ENCODE measurements at places on chromosomes 1 and 21.

- no peak for DNase-seq
These were observed 174.7 kb downstream of the LBR start for GRCh38 chr1:225253173-225253572.

GRCh38 chr1:1318777-1319645 lies 5.4 kb downstream of the INTS11 start:
- no peak for DNase-seq

- no peak for DNase-seq
These were observed 436.8 kb downstream of the CAMTA1 start for GRCh38 chr1:7221826-7222694.

DNA sequence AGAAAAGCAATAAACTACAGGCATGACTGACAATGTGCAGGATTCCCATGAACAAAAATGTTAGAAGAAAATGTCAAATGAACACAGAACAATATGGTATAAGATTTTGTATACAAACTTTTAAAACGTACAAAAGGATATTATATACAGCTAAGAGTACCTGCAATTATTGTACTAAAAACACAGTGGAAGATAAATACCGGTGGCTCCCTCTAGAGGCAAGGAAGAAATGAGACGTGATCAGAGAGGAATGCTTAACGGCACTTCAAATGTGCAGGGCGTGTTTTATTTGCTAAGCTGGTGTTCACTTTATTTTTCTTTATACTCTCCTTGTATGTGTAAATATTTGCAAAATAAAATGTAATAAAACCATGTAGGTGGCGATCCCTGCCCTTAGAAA lies 191.8 kb upstream of the SAMSN1 start:
- DNase-seq, result peak; percentile 9

DNA sequence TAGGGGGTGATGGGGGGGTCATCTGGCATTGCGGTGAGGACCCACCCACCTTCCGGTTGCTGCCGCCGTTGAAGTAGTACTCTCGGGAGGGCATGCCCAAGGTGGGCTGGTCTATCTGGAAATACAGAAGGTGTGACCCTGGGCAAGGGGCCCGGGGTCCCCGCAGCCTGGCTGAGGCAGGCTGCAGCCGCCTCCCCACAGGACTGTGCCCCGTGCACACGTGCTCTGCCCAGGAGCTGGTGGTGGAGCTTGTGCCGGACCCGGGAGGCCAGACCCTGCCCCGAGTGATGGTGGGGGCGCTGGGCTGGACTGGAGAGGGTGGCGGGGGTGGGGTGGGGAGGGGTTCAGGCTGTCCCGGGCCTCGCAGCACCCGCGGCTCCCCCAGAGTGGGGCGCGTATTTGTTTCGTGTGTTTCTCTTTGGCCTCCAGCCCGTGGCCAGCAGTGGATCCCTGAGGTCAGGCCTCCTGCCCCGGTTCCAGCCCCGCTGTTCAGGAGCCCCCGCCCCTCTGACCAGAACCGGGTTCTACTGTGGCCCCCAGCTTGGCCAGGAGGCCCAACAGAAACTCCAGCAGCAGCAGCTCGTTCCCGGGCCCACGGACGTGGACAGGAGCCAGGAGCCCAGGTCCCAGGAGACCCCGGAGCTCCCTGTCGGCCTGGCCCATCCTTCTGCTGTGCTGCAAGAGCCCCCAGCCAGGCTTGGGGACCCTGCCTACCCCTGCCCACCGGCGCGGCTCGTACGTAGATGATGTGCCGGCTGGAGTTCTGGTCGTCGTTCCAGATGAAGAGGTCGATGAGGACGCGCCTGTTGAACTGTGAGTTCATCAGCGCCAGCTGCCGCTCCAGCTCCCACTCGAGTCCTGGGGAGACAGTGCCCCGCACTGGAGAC lies 19.2 kb downstream of the PRXL2B start:
- DNase-seq, result no peak

GRCh38 chr1:8015036-8015808 lies 10.9 kb downstream of the ERRFI1 start:
- DNase-seq, result peak; percentile 61

- DNase-seq, result no peak
These were observed 32.1 kb downstream of the CD247 start for GRCh38 chr1:167486090-167486824.

- DNase-seq, result no peak
These were observed 3.5 kb downstream of the TGFB2 start for GRCh38 chr1:218348628-218349071.

DNA sequence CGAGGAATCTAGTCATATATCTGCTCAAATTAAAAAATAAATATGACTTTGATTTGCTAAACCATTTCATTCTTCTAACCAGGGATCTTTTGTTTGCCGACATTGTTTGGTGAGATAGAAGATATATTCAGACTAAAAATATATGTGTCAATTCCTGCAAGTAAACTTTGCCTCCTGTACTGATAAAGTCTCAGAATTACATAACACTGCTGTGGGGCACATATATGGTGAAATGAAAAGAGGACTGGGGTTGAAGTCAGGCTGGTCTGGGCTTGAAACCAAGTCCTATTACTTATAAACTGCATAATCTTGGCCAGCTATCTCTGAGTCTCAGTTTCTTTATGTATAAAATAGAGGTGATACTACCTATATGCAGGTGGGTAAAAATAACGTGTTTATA lies 9.8 kb downstream of the SCMH1 start:
- DNase-seq, result no peak

GRCh38 chr1:150562446-150563339 lies 13.5 kb downstream of the ADAMTSL4 start:
- DNase-seq, result peak; percentile 87

- DNase-seq, result no peak
These were observed 34.2 kb downstream of the KRTAP10-1 start for GRCh38 chr21:44505673-44506278.

- peak; percentile 21 for DNase-seq
These were observed 87.4 kb upstream of the HIVEP3 start for GRCh38 chr1:42006093-42006492.

- DNase-seq, result no peak
These were observed 5.2 kb upstream of the PIGR start for GRCh38 chr1:206951318-206952100.

DNA sequence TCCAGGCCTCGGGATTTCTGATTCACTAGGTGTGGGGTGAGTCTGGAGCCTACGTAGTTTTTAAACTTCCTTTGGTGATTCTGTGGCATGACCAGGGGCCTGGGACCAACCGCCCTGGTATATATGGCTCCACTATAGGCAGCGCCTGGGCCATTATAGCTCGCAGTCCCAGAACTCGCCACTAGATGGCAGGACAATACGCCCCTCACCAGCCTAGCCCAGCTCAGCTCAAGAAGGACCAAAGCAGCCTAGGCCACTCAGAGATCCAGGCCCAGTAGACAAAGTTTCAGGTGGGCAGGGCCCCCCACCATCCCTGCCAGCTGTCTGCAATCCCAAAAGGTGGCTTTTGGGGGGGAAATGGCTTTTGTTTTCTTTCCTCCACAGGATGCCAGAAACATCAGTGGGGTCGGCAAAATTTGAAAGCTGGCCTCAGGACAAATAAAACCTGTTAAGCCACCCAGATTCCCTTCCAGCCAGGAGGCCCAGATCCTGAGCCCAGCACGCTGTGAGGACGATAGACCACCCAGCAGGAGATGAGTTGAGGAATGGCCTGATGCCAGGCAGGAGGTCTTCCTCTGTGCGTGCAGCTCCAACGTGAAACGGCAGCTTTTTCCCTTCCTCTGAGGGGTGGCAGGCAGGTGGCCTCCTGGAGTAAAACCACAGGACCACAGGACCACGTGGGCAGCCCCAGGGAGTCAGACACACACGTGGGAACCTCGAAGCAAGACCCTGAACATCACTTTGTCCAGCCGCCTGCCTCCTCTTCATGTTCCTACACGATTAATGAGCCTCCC lies 24.8 kb upstream of the TMEM51 start:
- peak; percentile 86 for DNase-seq

DNA sequence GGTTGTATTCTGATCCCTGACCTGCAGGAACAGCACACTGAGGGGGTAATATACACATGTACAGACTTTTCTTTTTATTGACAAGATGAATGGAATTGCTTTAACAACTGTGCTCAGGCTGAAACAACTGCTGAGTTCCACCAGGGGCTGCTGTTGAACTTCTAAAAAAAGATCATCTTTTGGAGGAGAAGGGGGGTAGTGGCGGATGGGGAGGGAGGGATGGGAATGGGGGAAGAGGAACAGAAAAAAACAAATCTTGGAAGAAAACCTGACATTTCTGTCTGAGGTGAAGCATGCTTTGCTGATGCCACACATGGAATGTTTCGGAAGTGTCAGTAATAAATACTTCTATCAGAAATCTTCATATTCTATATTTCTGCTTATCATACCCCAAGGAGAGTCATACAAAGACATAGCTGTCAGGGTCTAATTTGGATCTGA lies 75.0 kb downstream of the RWDD3 start:
- no peak for DNase-seq

- DNase-seq, result no peak
These were observed 4.0 kb downstream of the CLCA1 start for GRCh38 chr1:86472767-86473166.

DNA sequence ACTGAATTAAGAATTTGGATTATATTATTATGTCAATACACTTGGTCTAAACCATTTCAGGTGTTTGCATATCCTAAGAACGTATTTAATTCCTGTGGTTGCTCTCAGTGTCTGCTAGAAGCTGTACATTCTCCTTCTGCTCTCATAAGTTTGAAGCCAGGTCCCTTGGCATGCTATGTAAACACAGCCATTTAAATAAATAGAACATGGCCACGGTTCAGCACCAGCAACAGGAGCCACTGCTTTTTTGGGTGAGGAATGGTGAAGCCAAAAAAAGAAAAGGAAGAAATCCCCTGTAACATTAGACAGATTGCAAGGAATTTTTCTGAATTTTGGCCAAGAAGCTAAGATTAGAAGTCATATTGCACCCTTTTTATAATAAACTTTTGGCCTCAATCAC lies 19.1 kb downstream of the CCN1 start:
- DNase-seq, result no peak

DNA sequence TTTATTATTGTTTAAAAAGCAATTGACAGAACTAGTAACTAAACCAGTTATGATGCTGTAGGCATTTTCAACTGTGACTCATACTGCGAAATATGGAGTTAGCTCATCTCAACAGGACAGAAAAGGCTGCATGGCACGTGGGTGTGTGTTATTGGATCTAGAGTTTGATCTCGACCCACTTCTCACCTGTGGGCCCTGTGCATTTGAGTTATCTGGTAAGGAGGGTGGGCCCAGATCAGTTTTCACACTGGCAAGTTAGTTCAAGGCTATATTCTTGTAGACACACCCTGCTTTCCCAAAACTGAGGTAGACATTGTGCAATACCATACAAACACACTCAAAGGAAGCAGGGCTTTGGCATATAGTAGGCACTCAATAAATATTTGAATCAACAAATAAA lies 71.3 kb upstream of the PRDX6 start:
- DNase-seq, result no peak

- DNase-seq, result no peak
These were observed 3.8 kb downstream of the NFIA start for GRCh38 chr1:61085983-61086644.

DNA sequence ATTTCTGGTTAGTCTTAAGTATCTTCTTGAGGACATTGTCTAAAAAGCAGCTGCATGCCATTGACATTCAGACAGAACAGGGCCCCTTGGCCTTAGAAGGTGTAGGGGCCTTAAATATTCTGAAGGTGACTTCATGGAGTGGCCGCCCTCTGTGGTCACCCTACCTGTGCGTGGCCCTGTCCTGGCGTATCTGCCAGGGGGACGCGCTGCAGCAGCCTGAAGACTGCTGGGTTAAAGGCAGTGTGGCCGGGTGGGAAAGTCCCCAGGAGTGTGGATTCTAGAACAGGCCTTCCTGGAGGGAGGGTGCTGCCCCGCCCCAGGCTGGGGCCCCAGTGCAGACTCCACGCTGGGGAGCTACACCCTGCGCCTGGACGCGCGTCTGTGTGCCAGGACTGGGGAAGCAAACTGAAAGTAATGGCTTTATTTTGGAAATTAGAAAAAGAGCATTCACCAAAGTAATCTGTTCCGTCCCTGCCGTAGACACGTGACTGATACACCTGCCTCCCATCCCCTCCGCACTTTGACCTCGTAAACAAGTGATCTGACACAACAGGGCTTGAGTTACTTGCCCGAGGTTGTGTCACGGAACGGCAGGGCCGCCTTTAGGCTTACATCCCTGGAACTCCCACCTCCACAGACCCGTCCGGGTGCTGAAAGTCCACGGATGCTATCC lies 1.8 kb downstream of the AGPAT3 start:
- peak; percentile 83 for DNase-seq

GRCh38 chr1:27391511-27392095 lies 819 bp upstream of the GPR3 start:
- DNase-seq, result peak; percentile 44

DNA sequence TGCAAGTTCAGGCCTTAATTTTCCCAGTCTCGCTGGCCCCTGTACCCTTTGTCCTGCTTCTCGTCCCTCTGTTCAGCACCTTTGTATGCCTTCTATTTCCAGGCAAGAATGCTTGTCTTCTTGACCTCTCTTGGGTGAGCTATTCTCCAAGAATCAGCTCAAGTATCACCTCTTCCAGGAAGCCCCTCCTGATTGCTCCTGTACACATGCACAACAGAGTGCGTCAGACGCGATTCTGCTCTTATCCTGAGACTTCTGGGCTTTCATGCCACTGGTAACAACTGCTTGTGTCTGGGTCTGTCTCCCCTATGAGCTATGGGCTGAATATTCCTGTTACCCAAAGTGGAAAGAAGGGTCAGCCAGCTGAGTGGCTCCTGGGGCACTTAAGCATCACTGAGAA lies 170.8 kb downstream of the GRIK3 start:
- no peak for DNase-seq

- no peak for DNase-seq
These were observed 109.6 kb upstream of the NGF start for GRCh38 chr1:115447672-115448071.

DNA sequence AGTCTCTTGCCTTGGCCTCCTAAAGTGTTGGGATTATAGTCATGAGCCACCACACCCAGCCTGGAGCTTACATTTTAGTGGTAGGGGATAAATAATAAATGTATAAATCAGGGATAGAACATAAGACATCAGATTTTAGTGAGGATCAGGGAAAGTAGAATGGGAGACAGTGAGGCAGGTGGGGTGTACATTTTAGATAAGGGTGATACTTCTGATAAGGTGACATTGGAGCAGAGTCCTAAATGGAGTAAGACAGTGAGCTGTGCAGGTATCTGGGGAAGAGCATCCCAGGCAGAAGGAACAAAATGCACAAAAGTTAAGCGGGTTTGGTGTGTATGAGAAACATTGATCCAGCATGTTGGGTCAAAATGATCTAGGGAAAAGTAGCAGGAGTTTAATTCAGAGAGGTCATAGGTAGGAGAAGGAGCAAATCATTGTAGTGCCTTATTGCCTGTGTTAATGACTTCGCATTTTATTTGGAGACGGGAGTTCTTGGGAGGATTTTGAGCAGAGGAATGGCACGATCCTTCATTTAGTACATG lies 11.1 kb downstream of the EPB41 start:
- DNase-seq, result no peak

DNA sequence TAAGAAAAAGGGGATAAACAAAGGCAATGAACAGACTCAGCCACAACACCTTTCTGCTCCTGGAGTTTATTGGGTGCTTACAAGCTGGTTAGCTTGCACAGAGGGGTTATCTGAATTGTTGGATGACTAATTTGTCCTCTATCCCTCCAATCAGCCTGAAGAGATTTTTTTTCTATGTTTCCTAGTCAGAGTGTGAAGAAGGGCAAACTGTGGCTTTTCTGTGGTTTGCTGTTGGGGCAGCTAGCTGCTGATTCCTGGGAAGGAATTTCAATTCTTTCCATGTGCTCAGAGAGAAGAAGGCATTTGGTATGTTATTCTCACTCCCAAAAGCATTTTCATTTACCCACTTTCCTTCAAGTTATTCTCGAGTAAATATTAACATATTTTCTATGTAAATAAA lies 48.6 kb downstream of the PCP4 start:
- DNase-seq, result no peak
